ENCODE measurements at places on chromosomes 2 and 18.
A peak's percentile ranks its signal among the peaks of the same experiment; 100 is the strongest.

- DNase-seq: peak; percentile 44
Measured at GRCh38 chr2:126657636-126658318, 1.8 kb downstream of the GYPC start.

DNA sequence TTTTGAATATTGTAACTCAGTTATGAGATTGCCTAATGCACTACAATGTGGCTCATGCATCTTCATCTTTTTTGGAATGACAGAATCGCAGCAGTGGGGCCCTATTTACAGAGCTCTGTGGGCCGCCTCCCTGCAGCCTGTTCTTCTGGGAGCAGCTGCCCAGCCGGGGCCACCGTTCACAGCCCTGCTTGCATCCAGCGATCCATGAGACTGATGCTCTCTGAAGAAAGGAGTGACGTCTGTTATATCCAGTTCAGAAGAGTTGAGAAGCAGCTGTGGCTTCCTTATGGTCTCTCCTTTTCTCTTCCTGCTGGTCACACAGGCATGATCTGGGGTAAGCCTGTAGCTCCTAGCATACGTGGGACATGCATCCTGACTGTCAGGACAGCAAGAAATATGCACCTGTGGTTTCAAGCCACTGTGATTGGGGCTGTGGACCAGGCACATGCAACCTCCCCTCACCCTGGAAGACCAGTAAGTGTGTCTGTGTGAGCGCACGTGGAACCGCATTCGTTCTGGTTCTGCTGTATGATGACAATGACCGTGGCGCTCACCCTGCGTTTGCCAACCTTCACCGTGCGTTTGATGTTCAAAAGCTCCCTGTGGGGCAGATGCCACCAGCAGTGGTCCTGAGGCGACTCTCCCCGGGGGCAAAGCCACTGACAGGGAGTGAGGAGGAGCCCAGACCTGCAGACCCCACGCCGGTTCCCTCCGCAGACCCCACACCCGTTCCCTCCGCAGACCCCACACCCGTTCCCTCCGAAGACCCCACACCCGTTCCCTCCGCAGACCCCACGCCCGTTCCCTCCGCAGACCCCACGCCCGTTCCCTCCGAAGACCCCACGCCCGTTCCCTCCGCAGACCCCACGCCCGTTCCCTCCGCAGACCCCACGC lies 189.8 kb downstream of the TMEM18 start:
- DNase-seq: no peak

DNA sequence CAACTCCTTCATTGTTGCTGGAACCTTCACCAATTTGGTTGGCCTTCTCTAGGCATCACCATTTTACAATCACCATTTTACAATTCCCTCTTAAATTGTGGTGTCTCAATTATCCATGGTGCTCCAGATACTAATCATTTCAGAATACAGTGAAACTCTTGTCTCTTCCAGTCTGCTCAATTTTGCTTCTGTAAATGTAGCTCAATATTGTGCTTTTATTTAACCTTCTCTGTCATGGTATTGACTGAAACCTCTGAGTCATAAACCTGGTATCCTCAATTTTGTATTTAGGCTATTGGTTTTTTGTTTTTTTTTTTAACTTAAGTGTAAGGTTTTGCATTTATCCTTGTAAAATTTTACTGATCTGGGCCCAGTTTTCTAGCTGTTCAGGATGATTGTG lies 16.1 kb downstream of the STRADB start:
- DNase-seq: no peak

- no peak for DNase-seq
Measured at GRCh38 chr2:25976983-25977741, 5.1 kb downstream of the KIF3C start.

DNA sequence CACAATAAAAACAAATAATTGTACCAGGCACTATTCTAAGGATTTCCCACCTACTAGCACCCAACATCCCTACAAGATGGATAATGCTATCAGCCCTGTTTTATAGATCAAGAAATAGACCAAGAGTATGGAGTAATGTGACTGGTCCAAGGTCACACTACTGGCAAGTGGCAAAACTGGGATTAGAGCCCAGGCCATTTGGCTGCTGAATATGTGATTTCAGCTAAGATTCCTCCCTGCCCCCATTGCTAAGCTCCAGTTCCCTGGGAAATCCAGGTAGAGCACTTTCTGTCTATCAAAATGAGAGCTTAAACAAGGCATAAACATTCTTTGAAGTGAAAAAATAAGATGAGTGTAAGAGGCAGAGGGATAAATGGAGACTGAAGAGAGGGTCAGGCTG lies 157.8 kb downstream of the DNAH6 start:
- no peak for DNase-seq

GRCh38 chr18:54830260-54830659 lies 2.0 kb downstream of the RAB27B start:
- DNase-seq: no peak

GRCh38 chr2:138777996-138778395 lies 2.2 kb downstream of the NXPH2 start:
- no peak for DNase-seq
